Bone marrow (tissue), 2 donors: ENCODE measurements at places on chromosomes 1 and 21.

GRCh38 chr1:91613595-91613994 lies 112.9 kb downstream of the CDC7 start:
- DNase-seq: no peak

GRCh38 chr21:28793043-28793442 lies 199.6 kb downstream of the LTN1 start:
- DNase-seq: no peak

DNA sequence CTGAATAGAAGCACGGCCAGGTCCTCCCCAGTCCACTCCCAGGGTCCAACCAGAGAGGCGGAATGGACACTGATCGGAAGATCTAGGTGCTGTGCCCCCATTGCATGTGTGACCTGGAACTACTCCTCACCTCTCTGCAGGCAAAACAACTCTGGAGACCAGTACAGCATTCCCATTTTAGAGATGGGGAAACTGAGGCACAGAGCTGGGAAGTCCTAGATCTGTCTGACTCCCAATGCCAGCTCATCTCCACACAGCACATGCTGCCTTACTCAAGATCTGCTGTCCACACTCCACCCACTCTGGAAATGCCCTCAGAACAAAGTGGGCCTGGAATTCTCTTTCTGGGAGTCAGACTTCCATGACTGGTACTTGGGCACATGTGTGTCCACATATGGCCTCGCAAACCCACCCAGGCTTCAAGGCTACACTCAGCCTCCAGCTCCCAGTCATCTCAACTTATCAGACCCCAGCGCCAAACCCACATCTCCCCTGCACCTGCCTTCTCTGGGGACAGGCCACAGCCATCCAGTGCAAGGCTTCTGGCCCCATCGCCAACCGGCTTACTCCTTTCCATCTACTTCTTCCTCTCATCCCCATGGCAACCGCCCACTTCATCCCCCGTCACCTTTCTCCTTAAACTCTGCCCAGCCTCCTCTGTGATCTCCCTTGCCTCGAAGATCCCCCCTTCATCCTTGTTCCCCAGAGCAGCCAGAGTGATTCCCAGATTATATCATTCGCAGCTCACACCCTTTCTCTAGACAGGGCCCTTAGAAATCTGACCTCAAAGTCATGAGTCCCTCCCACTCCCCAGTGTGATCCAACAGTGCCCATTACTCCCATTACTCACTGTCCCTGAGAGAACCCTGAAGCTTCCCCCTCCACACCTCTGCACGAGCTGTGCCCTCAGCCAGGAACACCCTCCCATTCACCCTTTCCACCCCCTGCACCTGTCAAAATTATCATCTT lies 2.7 kb downstream of the COL8A2 start:
- no peak for DNase-seq

- no peak for DNase-seq
Measured at GRCh38 chr1:105652109-105652508, 1404.4 kb upstream of the PRMT6 start.

- DNase-seq: peak; percentile 28
Measured at GRCh38 chr1:100538913-100539835, 1.2 kb downstream of the GPR88 start.

- DNase-seq: no peak
Measured at GRCh38 chr1:54051933-54052430, 1.0 kb downstream of the TMEM59 start.

- no peak for DNase-seq
Measured at GRCh38 chr1:164588516-164589341, 29.7 kb downstream of the PBX1 start.

DNA sequence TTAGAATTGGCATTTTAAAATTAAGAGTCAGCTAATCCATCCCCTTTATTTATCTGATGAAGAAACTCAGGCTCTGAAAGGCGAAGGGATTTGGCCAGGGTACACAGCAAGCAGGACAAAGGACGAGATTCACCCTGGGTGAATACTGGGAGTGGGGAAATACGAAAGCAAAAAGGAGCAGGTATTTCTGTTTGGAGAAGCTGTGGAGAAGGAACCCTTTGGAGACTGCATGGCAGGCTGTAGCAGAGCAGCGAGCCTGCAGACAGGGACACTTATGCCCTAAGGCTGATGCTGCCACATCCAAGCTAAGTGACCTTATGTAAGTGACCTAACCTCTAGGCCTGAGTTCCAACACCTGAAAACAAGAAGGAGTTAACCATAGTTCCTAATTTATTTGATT lies 207.2 kb upstream of the C1orf87 start:
- DNase-seq: no peak

- no peak for DNase-seq
Measured at GRCh38 chr1:163570071-163570470, 248.3 kb downstream of the NUF2 start.

DNA sequence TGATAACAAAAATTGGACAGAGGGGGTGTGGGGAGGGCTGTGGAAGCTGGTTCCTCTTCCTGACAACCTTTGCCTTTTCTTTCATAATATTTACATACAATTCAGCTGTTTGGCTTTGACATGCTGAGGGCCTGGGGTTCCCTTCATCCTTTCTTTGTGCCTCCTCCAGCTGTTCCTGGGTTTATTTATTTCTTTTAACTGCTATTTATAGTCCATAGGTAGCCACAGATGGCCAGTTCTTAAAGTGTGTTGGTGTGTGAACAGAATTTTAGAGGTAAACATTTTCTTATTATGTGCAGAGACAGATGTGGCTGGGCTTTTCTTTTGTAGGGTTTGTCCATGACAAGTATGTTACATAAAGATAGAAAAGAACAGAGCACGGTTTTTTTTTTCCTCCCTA lies 34.1 kb upstream of the CNIH3 start:
- DNase-seq: no peak

- no peak for DNase-seq
Measured at GRCh38 chr1:181732218-181732990, 249.1 kb downstream of the CACNA1E start.

GRCh38 chr1:6591222-6591621 lies 11.4 kb downstream of the ZBTB48 start:
- DNase-seq: peak; percentile 10

DNA sequence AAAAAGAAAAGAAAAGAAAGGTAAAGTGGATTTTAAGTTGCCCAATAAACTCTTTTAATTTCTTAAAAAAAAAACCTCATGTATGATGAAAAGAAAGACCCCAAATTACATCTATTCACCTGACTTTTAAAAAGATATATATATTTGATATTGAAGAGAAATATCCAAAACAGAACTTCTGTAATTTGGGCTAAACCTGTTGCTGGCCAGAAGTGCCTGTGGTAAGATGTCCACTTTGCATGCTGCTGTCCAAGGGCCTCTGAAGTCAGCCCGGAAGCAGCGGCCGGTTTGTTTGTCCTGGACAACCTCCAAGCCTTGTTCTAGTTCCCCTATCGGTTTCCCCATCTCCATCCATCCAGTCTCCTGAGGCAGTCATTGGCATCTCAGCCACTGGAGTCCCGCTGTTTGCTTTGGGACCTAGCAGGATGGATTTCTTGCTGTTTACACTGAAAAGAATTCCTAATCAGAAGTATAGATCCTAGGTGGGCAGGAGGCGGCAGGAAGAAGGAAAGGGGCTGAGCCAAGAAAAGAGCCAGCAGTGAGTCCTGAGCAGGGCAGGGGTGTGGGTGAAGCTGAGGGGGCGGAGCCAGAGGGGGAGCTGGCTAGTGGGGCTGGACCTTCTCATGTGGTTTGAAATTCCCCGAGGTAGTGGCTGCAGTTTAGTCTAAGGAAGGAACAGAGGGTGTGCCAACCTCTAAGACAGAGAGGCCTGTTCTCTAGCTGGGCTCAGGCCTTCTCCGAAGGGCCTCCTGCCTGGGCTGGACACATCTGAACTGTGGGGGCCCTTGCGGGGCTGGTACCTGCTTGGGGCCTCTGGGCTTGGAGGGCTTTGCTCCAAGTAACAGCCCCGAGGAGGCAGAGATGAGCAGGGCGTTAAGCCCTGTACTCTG lies 3.3 kb downstream of the NCMAP start:
- DNase-seq: no peak

- no peak for DNase-seq
Measured at GRCh38 chr1:215720126-215720525, 153.0 kb downstream of the KCTD3 start.

DNA sequence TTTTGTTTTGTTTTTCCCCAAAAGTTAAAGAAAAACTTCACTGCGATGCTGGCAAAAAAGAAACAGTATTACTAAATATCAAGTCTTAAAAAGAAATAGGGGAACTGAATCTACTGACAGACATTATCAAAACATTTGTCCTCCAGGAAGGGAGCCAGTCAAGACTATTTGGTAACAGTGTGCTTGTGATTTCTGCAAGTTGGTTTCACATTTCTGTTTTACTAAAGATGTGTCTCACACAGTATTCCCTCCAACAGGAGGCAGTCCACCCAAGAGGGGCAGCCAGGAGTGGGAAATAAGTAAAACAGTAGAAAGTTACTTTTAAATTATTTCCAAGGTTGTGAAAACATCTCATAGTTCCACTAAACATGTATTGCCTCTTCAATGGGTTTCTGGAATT lies 74.4 kb upstream of the SDC3 start:
- DNase-seq: no peak

GRCh38 chr1:168435439-168435838 lies 108.4 kb downstream of the XCL2 start:
- no peak for DNase-seq

DNA sequence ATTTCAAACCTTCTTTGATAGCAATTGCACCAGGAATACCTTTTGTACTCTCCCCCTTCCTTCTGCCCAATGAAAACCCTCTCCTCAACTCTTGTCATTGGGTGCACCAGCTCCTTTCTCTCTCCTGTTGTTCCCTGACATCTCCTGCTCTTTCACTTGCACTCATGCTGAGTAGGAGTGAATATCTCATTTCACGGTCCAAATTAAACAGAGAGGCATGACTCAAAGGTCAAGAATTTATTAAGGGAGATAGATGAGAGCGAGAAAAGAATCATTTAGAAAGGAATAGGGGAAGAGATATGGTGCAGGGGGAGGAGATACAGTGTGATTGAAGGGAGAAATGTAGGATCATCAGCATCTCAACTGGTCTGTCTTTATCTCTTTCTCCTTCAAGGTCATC lies 22.1 kb downstream of the AIM2 start:
- no peak for DNase-seq

- no peak for DNase-seq
Measured at GRCh38 chr21:27525780-27526179, 558.9 kb upstream of the ADAMTS5 start.

- no peak for DNase-seq
Measured at GRCh38 chr21:37704751-37705150, 211.5 kb downstream of the KCNJ6 start.

DNA sequence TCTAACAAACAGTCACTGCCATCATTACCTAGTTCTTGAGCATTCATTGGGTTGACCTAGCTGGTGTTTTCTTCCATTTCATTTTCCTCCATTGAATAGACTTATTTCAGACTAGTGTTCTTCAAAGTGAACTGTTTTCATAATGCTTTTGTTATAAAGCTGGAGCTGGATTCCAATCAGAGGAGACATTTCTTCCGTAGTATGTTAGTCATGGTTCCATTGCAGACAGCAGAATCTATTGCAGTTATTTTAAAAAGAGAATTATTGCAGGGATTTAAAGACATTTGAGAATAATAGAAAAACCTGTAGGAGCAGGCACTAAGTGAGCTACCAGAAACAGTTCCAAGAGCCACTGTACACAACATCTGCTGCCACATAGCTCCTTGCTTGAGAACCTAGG lies 50.0 kb downstream of the HHAT start:
- no peak for DNase-seq

GRCh38 chr1:197774466-197775281 lies 606 bp downstream of the DENND1B start:
- peak; percentile 30 for DNase-seq

GRCh38 chr1:5847013-5847659 lies 145.1 kb downstream of the NPHP4 start:
- no peak for DNase-seq

- no peak for DNase-seq
Measured at GRCh38 chr21:27371115-27371974, 404.5 kb upstream of the ADAMTS5 start.

DNA sequence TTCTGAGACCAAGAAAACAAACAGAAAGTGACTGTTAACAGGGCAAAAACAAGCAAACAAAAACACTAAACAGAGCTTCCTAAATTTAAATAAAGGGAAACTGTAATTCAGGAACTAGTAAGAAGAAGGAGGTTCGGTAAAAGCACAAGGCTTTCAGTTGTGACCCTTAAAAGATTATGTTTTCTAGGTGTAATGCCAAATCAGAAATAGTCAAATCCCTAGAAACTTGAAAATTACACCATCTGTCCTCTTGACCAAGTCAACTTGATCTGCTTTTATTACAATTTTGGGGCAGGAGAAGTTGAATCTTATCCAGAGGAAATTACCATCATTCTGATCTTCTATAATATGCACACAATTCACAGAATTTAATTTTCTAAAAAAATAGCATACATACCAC lies 754.0 kb upstream of the ADGRL4 start:
- DNase-seq: no peak

DNA sequence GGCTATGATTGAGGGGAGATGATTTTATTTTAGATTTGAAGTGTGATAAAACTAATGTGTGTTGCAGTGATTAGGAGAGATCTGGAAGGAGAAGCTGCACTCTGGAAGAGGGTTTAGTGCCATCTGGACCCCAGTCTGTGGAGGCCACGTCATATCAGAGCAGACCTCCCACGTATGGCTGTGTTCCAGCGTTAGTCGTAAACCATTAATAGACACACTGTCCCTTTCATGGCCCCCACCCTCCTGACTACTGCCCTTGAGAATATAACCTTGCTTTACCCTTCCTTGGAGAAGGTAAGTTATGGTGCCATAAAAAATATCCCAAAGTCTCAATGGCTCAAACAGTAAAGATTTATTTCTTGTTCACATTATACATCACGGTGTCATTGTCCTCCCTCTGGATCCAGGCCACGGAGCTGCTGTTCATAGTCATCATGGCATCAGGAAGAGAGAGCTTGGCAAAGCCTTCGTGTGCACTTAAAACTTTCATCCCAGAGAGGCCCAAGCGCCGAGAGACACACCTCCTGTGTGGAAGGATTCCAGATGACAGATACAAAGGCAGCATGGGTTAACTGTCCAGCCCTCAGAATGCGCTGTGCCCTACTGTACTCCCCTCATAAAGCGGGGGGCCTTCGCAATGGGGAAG lies 33.2 kb downstream of the RHOU start:
- DNase-seq: no peak

DNA sequence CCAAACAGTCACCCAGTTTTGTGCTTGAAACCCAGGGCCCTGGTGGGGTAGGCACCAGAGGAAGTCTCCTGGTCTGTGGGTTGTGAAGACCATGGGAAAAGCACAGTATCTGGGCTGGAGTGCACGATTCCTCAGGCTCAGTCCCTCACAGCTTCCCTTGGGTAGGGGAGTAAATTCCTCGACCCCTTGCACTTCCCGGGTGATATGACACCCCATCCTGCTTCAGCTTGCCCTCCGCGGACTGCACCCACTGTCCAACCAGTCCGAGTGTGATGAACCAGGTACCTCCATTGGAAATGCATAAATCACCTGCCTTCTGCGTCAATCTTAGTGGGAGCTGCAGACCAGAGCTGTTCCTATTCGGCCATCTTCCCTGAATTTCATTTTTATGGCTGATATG lies 133.9 kb upstream of the KCTD3 start:
- no peak for DNase-seq
